ENCODE measurements at places on chromosomes 2 and 18.

DNA sequence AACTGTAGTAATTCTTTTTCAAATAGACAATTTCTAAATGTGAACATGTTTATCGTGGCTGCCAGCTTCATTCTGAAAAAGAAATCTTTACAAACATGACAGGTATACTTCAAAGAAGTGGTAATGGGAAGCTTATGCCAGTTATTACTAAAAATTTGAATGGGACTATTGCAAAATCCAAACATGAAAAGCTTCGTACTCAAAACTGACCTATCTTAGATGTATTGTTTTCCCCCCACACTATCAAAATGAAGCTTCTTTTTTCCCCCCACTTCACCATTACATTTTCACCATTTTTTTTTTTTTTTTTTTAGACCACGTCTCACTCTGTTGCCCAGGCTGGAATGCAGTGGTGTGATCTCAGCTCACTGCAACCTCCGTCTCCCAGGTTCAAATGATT lies 50.4 kb upstream of the SERTAD2 start:
- DNase-seq = no peak

- no peak for DNase-seq
Measured at GRCh38 chr2:230414302-230414701, 1.7 kb upstream of the SP100 start.

DNA sequence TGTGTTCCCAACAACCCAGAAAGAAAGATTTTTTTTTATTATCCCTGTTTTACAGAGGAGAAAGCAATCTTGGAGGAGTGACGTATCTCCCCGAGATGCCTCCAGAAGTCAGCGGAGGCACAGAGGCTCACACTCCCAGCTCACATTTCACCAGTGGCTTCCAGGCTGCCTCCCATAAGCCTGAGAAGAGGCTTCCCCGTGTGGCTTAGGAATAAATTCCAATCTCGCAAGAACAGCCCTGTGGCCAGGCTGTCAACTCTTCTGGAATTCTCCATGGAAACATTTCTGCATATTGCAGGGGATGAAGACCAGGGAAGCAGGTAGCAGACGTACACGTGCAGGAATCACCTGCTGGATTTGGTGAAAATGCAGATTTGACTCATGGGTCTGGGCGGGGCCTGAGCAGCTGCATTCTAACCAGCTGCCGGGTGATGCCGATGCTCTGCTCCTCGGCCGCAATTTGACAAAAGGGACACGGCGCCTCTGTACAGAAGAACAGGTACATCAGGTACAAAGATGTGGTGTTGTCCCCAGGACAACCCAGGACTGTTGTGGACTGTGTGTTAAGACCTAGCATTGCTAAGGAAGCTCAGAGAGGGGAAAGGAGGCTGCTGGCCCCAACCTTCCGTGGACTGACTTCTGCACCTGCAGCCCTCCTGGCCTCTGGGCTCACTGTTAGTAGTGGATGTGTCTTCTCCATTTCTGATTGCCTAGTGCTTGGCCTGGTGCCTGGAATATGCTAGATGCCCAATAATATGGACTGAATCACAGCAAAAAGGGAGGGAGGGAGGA lies 114.2 kb upstream of the ID2 start:
- DNase-seq = no peak

DNA sequence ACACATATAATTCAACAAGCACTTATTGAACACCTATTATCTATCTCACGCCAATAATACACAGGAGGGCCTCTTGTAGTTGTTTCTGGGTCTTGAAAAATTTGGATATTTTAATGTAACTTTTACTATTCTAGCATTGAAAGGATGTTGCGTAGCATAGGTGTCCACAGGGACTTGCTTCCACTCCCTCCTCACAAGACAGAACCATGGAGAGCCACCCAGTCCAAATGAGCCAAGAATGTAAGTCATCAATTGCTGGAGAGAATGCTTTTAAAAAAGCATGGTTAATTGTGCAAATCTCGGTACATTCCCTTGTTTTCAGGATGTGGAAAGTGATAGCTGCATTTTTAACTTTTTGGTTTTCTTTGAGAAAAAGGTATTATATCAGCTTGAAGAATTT lies 46.8 kb downstream of the DOCK10 start:
- no peak for DNase-seq

Data from D341Med (cell line).